Brain pericyte (primary cell): ENCODE measurements at places on chromosomes 6 and 20.

- no peak for DNase-seq
Observed at GRCh38 chr20:63023936-63024571, 17.3 kb upstream of the BHLHE23 start.

DNA sequence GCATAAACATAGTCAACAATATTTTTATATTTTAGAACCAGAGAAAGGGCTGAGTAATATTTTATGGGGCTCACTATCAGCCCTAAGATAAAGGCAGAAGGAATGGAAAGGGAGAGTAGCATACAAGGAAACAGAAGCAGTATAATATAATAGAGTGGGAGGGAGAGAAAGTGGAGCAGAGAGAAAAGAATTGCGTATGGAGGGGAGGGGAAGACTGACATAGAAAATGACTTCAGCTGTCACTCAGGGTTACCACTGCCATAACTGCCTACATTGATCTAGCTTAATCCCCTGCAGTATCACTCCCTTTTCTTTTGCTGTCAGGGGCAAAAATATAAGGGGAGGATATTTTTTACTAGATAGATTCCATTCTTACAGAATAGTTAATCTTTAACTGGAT lies 1133.5 kb upstream of the MAP3K7 start:
- DNase-seq, result no peak

GRCh38 chr6:83352424-83353061 lies 78.3 kb downstream of the ME1 start:
- DNase-seq, result no peak

DNA sequence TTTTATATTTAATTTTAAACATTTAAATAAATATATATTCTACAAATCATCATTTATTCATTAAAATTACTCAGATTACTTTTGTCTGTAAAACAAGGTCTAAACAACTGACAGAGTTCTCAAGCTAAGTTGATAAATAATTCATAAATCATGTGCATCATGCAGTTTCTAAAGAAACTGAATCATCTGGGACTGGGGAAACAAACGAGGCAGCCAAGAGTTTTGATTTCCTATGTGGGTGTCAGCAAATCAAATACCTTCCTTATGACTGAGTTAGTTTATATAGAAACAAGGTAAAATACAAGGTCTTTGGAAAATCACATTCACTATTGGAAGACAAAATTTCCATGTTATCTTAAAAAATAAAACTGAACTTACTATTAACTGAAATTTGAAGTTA lies 149.9 kb upstream of the BEND6 start:
- no peak for DNase-seq

GRCh38 chr20:44388466-44389023 lies 33.0 kb downstream of the HNF4A start:
- DNase-seq, result no peak

DNA sequence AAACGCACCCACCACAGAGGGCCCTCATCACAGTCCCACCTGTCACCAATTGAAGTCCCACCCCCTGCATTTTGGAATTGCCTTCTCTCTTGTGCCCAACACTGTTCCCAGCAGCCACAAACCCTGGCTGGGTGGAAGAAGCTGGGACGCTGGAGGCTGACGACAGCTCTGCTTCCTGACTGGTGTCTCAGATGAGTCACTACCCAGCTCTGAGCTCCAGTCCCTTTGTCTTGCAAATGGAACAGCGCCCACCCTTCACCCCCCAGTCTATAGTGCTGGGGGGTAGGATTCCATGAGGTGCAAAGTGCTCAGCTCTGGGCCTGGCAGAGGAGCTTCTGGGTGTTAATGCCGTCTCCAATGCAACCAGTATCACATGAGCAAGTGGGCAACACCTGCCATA lies 85.3 kb downstream of the DLGAP4 start:
- DNase-seq, result no peak

- DNase-seq, result no peak
Observed at GRCh38 chr6:154433477-154434241, 76.8 kb downstream of the CNKSR3 start.

- DNase-seq, result no peak
Observed at GRCh38 chr20:13922241-13922640, 68.2 kb downstream of the SEL1L2 start.
